ENCODE measurements at places on chromosomes 4 and X.

GRCh38 chr4:137700751-137701150, 168.5 kb upstream of the PCDH18 start:
- no peak for DNase-seq

- DNase-seq, result no peak
Measured at GRCh38 chr4:23485801-23486200, 404.0 kb downstream of the PPARGC1A start.

DNA sequence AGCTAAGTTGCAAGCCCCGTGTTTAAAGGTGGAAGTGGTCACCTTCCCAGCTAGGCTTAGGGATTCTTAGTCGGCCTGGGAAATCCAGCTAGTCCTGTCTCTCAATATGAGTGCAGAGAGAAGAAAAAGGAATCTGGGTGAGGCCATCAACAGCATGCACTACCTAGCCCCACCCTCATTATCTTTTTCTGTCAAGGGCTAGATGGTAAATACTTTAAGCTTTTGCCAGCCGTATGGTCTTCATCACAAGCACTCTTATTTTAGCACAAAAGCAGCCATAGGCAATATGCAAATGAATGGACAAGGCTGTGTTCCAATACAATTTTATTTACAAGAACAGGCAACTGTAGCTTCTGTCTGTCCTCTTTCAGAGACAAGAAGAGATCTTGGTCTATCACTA, 282.9 kb downstream of the ZNF674 start:
- no peak for DNase-seq

- no peak for DNase-seq
Measured at GRCh38 chrX:54920610-54921426, at the start of gene TRO. TSS of gene TRO (plus strand) at chrX:54920824. CDS start at chrX:54922247, 1,423 bp downstream.

GRCh38 chr4:37656649-37657048, 29.5 kb downstream of the RELL1 start:
- no peak for DNase-seq

DNA sequence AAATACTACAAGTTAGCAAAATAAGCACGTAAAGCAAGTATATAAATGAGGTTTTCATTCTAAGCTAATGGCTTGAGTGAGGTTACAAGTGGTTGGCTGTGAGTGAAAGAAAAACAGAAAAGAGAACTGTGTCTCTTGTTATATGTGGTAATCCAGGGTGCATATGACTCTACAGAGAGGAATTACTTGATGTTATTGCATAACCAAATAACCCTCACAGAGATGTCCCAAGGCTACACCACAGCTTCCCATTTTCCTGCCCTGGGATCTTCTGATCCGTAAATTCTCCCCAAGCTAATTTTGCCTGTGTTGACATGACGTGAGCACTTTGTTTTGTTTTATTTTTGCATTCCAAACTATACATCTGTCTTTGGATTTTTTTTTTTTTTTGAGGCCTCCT, 470.0 kb upstream of the INTU start:
- peak; percentile 45 for DNase-seq

DNA sequence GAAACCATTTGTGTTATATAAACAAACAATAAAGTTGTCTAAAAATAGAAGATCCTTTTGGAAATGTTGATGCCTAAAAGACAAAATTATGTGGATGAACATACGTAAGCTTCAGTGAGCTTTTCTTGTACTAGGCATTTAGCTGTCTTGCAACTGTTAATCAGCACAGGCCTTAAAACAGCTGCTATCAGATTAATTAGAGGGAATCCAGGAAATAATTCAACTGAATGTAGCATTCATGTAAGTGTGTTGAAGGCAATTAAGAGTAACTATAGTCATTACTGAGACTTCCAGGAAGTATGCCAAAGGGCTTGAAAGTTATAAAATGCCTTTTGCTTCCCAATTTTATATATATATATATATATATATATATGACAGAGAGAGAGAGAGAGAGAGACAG, 248.7 kb downstream of the IL1RAPL1 start:
- DNase-seq, result no peak

DNA sequence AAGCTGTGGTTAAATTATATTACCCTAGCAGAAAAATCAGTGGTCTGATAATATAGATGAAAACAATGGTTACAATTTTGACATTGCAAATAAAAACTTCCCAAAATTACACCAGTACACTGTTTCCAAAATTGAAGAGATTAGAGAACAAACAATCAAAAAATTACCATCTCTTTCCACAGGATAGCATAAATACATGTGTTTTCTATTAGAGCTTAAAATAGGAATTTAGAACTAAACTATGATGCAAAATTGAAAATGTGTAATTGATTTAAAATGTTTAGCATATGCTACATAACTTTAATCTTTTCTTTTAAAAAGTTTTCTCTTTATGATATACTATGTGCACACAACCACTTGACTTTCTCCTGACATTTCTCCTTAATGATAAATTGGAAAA, 6.7 kb downstream of the EDNRA start:
- DNase-seq, result no peak

GRCh38 chrX:79138658-79139241, 5.7 kb upstream of the GPR174 start:
- no peak for DNase-seq

GRCh38 chrX:24479924-24480323, 14.8 kb downstream of the PDK3 start:
- no peak for DNase-seq

DNA sequence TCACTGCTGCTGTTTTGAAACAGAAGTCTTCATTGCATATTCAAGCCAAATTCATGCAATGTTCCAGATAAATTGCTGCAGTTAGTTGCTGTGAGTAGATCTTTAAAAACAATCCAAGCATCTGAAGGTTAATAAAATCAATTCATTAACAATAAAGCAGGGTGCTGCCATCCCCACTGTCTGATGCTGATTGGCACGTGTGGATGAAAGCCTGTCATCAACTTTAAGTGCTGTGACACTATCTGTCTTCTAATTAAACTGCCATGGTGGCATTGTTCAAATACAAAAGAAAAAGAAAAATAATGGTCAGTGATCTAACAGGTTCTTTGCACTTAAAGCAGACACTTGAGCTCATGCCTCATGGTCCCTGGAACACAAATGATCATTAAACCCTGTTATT, 63.0 kb upstream of the MND1 start:
- no peak for DNase-seq

DNA sequence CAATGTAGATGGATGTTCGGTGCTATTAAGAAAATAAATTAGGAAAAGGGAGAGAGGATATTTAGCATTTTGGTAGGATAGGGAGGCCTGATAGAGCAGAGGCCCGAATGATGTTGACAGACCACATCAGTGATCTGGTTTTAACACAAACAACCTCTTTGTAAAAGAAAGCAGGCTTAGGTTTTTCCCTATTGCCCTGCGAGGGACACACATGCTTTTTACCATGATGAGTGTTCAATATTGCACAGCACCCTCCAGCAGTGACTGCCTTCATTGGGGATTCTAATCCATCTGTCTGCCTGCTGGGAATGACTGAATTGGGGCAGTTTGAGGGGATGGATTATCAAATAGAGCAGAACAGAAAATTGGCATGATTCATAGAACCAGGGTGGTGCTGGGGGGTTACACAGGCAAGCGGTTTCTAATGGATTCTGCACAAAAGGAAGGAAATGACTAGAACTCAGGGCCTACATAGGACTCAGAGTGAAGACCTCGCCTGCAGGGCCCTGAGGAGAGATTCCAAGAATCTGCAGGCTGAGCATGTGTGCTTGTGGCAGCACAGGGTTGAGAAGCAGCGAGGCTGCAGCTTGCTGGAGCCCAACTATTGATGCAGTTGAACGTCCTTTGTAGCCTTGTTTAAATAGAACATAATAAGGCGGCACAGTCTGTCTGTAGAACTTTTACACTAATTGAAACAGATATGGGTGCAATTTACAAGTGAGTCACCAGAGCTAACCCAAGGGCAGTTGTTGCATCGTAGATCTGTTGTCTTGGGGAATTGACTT, 58.0 kb downstream of the RHOH start:
- no peak for DNase-seq

DNA sequence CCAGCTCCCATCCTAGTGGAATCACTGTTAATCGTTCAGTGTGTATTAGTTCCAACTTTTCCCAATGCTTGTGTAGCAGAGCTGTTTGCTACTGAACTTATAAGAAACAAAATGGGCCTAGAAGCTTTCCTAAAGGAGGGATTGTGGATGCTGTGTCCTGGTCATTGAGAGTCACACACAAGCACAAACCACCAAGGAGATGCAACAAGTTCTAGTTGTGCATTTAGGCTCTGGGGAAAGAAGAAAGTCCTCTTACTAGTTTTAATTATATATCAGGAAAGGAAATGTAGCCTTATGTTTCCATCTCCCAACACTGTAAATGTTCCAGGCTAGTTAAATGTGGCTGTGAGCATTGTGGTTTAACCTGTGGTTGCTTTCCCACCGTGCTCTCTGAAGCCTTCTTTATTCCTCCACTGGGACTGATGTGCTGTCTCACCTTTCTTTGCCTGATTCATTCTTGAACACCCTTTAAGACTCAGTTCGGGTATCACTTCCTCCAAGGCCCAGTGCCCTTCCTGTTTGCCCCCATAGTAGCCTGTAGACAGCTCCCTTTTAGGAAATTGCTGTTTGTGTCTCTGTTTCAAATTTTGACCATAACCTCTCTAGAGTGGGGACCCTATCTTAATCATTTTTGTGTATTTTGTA, 34.3 kb downstream of the ATP10D start:
- no peak for DNase-seq

GRCh38 chr4:140363558-140363957, 9.9 kb upstream of the SCOC start:
- DNase-seq, result no peak

- no peak for DNase-seq
Measured at GRCh38 chr4:52961666-52962412, 99.7 kb downstream of the RASL11B start.

- no peak for DNase-seq
Measured at GRCh38 chr4:174005422-174005821, 278.0 kb downstream of the FBXO8 start.

DNA sequence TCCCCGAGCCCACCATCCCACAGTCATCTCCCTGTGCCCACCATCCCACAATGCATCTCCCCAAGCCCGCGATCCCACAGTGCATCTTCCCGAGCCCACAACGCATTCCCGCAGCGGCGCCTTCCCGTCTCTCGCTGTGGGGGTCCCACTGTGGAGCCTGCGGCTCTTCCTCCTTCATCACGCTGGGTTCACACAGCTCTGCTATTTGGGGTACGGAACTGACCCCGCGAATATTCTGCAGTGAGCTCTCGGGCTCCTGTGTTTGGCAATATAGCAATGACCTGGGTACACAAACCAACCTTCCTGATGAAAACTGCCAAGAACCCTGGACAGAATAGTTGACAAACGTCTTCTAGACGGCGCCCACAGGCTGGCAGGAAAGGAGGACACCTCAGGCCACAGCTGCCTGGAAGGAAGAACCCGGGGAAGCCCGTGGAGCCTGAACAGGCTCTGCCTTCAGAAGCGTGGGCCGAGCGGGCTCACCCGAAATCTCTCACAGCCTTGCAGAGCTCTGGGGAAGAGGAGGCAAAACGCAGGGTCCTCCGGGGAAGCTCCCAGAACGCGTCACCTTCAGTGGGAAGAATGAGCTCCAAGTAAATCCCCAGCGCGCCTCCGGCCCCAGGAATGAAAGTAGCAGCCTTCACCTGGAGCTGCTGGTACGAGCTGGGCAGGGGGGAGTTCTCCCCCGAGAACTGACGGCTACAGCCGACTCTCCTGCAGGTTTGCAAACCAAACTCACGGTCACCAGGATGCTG, 22.9 kb downstream of the PPP2R3B start:
- DNase-seq, result no peak

GRCh38 chr4:48739560-48740019, 40.5 kb downstream of the FRYL start:
- no peak for DNase-seq

DNA sequence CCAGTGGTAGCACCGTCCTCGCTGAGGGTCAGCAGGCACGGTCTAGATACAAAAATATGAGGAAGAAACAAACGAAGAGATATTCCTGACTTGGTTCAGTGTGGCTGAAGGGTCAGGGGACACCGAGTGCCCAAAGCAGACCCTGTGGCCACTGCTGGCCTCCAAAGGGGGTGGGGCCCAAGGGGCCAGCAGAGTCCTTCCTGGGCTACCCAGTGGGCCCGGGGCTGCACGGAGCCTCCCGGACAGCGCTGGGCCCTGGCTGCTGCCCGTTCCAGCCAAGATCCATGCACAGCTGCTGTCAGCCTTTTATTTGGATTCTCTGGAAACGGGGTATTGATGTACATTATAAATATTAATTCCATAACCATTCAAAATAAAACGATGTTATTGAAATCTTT, 20.4 kb downstream of the NELFA start:
- no peak for DNase-seq

GRCh38 chr4:155426953-155427352, 50.2 kb upstream of the MAP9 start:
- DNase-seq, result no peak

DNA sequence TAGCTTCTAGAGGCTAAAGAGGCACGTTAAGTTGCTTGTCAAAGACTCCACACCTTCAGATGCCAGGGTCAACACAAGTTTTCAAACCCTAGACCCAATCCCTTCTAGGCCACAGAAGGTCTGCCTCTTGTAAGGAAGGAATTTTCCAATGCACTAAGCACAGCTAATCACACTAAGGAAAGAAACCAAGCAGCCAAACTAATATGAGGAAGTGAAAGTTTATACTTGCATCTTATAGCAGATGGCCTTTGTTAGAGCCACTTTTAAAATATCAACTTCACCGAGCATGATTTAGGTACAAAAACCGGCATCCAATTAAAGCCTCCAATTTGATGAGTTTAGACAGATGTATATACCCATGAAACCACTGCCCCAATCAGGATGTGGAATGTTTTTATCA, 9.9 kb downstream of the FHL1 start:
- no peak for DNase-seq

GRCh38 chr4:103011378-103012025, 8.0 kb downstream of the SLC9B1 start:
- no peak for DNase-seq

DNA sequence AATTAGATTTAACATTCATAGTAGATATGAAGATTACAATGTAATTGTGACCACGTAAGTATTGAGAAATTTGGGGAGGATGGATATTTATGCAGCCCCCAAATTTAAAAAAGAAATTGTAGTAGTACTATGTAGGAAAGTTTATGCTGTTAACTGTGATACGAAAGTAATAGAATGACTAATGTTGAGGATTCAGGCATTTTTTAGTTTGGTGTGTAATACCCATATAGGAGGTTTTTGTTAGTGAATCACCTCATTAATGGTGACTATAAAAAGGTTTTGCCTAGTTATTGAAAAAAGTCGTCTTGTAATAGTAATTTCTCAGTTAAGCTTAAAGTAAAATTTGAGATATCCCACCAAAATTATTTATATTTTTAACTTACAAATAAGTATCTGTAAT, 67.2 kb downstream of the SMARCAD1 start:
- no peak for DNase-seq
